Fibroblast of skin of left biceps (primary cell): ENCODE measurements at places on chromosomes 1 and 21.

GRCh38 chr1:34795916-34796315 lies 3.1 kb downstream of the GJA4 start:
- DNase-seq, result no peak

GRCh38 chr1:113912594-113913311 lies 7.6 kb downstream of the DCLRE1B start:
- peak; percentile 58 for DNase-seq

DNA sequence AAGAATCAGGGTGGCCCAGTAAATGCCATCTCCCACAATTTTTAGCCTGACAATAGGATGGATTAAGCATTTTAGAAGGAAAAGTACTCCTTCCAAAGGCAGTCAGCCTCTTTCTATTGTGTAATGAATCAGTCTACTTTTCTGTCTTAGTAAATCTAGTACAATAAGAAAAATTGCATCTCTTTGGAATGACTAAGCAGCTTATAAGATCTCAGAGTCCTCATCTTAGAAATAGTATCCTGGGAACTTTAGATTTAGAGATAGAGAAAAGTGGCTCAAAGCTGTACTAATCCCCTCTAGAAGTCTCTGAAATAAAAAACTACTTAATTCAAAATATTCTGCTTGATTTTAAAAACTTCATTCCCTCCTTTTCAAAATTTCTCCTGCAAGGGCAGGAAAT lies 81.4 kb downstream of the SLC44A5 start:
- DNase-seq, result no peak

- peak; percentile 88 for DNase-seq
Measured at GRCh38 chr1:163069142-163069541, at the start of gene RGS4. TSS of gene RGS4 (plus strand) at chr1:163069361. CDS start at chr1:163069485, 124 bp downstream.

DNA sequence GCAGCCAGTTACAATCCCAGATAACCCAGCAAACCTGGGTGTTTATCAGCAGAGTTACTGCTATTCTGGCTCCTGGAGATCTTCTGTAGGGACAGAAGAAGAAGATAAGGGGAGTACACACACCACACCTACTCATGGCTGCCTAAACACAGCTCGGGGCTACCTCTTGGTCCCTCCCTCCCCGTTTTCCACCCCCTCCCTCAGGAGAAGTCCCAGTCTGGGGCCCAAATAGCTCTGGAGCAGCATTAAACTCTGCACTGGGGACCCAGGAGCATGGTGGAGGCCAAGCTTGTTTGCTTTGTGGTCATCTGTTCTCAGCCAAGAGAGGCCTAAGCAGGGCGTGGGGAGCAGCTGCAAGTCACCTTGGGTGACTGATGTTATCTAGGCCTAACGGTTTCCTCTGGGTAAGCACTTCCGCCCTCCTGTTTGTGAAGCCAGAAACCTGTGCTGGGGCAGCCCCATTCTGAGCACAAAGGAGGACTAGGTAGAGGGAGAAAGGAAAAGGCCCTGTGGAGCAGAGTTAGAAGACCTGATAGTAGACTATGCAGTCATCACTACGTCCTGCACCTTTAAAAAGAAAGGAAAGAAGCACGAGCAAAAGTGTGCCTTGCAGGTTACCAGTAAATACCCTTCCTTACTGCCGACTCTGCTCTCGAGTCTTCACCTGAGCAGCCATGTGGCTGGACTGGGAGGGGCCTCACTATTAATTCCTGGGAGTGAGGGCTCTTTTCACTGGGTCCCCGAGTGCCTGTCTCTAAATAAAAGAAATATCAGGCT lies 2.0 kb upstream of the RCSD1 start:
- no peak for DNase-seq

GRCh38 chr1:207890136-207890738 lies 20.7 kb downstream of the CD34 start:
- peak; percentile 63 for DNase-seq

GRCh38 chr1:169090308-169090899 lies 16.1 kb upstream of the ATP1B1 start:
- DNase-seq, result no peak

- DNase-seq, result no peak
Measured at GRCh38 chr1:203182387-203182953, 4.0 kb downstream of the CHI3L1 start.

DNA sequence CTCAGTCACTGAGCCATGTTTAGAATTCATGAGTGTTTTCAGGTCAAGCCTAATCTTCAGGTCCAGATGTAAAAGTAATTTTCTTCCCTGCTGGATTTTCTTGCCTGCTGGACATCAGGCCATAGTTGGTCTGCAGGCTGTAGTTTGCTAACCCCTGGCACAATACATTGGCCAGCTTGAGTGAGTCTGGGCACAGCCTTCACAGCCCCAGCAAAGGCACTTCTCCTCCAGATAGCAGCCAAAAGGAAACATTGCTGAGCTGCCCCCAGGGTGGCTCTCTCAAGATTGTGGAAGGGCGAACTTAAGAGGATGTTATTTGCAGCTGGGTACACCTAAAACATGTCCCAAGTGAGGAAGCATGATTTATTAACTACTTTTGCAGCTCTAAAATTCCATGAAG lies 126.8 kb downstream of the PIK3R3 start:
- no peak for DNase-seq

- DNase-seq, result no peak
Measured at GRCh38 chr1:119600561-119600960, 47.5 kb downstream of the ZNF697 start.

GRCh38 chr1:205247130-205247921 lies 19.6 kb downstream of the TMCC2 start:
- no peak for DNase-seq

DNA sequence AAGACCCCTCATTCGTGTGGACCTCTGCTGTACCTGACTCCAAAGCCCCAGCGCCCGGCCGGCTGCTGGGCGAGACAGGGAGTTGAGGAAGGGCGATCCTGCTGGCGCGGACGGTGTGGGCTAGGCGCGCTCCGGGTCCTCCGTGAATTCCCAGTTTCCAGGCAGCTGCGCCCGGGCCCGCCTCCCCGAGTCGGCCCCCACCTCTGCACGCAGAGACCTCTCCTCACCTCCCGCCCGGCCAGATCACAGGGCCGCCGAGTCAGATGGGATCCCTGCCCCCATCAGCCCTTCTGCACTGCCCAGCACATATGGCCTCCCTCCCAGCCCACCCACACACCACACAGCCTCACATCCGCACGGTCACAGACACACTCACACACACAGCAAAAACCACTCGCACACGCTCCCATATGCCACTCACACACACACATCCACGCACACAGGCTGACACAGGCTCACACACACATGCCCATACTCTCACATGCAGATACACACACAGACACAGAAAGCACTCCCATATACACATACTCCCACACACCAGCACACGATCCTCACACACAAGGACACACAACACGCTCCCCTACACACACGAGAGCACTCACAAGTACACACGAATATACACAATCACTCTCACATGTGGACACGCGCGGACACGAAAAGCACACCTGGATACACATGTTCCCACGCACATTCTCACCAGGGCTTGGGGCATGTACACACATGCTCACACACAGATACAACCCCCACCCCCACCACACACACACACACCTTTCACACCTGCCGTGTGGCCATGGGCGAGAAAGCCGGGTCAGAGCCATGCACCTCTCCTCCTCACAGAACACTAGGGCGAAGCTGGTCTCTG lies 7.2 kb upstream of the GUCA2B start:
- DNase-seq, result no peak

GRCh38 chr21:45861156-45861870 lies 120.3 kb upstream of the COL6A1 start:
- DNase-seq, result no peak

DNA sequence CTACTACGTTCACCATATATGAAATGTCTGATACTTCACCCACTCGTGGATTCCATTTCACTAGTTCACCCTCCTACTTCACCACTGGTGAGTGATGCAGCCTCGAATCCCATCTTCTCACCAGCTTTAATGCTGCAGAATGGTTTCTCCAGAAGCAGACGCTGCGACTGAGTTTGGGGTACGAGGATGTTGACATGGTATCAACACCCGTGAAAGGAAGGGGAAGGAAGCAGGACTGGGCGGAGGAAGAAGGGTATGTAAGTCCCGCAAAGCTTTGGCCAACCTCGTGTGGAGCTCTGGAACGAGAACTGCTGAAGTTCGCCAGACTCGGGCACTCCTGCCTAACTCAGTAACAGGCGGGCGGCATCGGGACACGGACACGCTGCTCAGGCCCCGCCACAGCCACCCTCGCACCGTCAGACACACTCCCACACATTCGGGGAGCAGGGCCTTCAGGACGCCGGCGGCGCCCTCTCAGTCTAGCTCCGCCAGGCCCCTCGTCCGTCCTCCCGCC lies 833 bp upstream of the DIP2A start:
- no peak for DNase-seq

DNA sequence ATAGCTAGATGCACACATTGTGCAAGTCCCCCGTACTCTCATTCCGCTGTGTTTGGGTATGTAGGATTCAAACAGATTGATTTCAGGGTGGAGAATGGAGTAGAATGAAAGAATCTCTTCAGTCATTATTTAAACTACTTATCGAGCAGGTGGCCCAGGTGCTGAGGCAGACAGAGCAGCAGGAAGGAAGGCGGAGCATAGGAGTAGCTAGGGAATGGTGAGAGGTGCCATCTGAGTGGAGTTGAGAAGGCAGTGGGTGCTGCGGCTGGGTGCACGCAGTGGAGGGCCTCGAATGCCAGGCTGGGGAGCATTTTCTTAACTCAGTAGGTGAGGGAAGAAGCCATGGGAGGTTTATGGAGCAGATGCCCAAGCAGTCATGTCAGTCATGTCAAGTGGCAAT lies 45.2 kb upstream of the CD101 start:
- DNase-seq, result no peak

DNA sequence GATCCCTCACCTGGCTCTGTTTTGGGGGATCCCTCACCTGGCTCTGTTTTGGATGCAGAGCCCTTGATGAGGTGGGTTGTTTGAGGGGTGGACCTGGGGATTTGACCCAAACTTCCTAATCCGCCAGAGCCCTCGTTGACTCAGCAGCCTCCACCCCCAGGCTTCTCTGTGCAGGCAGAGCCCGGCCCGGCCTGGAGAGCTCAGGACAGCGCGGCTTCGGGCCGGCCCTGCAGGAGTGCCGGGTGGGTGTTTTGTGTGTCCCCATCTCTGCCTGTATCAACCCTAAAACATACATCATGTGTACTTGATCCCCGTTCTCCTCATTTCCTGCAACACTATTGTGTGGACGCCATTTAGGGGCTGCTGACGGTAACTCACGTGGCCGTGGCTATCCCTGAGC lies 124.2 kb downstream of the SIK1 start:
- DNase-seq, result no peak

GRCh38 chr1:150751443-150751842 lies 14.1 kb downstream of the CTSS start:
- DNase-seq, result no peak

- DNase-seq, result no peak
Measured at GRCh38 chr1:87556326-87556725, 227.6 kb downstream of the LMO4 start.

- DNase-seq, result no peak
Measured at GRCh38 chr21:43644609-43645008, 14.7 kb downstream of the HSF2BP start.

GRCh38 chr1:7942214-7942921 lies 1.7 kb upstream of the TNFRSF9 start:
- no peak for DNase-seq

DNA sequence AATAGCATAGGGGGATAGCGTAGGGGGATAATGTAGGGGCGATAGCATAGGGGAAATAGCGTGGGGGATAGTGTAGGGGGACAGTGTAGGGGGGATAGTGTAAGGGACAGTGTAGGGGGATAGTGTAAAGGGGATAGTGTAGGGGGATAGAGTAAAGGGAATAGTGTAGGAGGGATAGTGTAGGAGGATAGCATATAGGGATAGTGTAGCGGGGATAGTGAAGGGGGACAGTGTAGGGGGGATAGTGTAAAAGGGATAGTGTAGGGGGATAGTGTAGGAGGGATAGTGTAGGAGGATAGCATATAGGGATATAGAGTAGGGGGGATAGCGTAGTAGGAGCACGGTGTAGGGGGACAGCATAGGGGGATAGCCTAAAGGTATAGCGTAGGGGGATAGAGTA lies 14.1 kb upstream of the ARF1 start:
- no peak for DNase-seq

GRCh38 chr1:22380024-22380785 lies 71.4 kb upstream of the ZBTB40 start:
- no peak for DNase-seq

- DNase-seq, result no peak
Measured at GRCh38 chr1:91725989-91726721, 159.8 kb downstream of the TGFBR3 start.

- no peak for DNase-seq
Measured at GRCh38 chr1:171985639-171986038, 144.3 kb downstream of the DNM3 start.

GRCh38 chr1:91781371-91781825 lies 104.6 kb downstream of the TGFBR3 start:
- peak; percentile 94 for DNase-seq

DNA sequence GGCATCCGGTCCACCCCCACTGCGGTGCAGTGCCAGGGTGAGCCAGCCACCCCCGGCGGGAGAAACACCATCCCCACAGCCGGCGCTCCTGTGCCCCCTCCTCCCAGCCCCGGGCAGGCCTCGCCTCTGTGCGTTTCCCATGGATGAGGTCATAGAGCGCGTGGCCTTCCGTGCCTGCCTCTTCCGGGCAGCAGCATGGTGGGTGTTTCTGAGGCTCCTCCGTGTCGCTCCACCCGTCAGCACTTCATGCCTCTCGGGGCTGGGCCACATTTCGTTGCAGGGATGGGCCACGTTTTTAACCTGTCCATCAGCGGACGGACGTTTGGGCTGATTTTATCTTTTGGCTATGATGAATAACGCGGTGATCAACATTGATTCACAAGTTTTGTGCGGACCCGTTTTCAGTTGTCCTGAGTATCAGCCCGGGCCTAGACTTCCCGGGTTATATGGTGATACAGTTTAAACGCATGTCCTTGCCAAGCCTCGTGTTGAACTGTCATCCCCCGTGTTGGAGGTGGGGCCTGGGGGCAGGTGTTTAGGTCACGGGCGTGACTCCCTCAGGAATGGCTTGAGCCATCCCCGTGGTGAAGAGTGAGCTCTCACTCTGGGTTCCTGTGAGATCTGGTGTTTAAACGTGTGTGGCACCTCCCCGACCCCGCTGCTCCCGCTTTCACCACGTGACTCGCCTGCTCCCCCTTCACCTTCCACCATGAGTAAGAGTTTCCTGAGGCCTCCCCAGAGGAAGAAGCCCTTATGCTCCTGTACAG lies 64.8 kb downstream of the SLX9 start:
- no peak for DNase-seq

- no peak for DNase-seq
Measured at GRCh38 chr1:151043163-151043562, 4.4 kb upstream of the C1orf56 start.

GRCh38 chr1:165661703-165662102 lies 30.7 kb downstream of the MGST3 start:
- no peak for DNase-seq

DNA sequence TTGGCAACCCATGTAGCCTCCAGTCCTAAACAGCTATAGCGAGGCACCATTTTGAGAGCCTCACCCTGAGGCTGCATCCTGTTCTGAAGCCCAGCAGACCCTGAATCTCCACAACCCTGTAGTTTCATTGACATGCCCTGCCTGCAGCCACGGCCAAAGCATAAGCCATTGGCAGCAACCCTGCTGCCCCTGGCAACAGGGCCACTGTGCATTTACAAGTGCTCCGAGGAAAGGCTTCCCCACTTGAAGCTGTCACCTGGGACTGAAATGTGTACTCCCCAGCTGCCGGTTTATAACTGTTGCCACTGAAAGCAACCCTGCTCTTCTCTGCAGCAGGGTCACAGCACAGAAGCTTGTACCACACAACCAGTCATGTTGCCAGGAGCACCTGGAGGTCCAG lies 124.2 kb upstream of the OLFM3 start:
- DNase-seq, result no peak

GRCh38 chr1:206982216-206982615 lies 12.0 kb upstream of the FCAMR start:
- DNase-seq, result no peak
